ENCODE measurements at places on chromosomes 1 and 21.

- no peak for DNase-seq
Observed at GRCh38 chr1:191963781-191964455, 194.3 kb upstream of the RGS18 start.

DNA sequence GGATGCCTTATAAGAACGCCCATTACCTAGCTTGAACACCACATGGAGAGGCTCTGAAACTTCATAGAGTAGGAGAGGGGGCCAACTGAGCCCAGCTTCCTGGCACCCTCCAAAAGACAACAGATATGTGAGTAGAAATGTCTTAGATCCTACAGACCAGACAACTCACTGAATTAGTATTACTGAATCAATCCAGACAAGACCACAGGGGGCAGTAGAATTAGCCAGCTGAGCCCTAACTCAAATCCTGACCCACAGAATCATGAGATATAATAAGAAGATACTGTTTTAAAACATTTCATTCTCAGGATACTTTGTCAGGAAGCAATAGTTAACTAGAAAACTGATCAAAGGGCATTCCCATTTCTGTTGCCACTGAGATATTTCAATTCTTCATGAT, 45.8 kb upstream of the C1orf21 start:
- no peak for DNase-seq

GRCh38 chr1:237293804-237294203, 251.8 kb downstream of the RYR2 start:
- no peak for DNase-seq

GRCh38 chr1:182681568-182681912, 2.8 kb downstream of the RGS8 start:
- no peak for DNase-seq

DNA sequence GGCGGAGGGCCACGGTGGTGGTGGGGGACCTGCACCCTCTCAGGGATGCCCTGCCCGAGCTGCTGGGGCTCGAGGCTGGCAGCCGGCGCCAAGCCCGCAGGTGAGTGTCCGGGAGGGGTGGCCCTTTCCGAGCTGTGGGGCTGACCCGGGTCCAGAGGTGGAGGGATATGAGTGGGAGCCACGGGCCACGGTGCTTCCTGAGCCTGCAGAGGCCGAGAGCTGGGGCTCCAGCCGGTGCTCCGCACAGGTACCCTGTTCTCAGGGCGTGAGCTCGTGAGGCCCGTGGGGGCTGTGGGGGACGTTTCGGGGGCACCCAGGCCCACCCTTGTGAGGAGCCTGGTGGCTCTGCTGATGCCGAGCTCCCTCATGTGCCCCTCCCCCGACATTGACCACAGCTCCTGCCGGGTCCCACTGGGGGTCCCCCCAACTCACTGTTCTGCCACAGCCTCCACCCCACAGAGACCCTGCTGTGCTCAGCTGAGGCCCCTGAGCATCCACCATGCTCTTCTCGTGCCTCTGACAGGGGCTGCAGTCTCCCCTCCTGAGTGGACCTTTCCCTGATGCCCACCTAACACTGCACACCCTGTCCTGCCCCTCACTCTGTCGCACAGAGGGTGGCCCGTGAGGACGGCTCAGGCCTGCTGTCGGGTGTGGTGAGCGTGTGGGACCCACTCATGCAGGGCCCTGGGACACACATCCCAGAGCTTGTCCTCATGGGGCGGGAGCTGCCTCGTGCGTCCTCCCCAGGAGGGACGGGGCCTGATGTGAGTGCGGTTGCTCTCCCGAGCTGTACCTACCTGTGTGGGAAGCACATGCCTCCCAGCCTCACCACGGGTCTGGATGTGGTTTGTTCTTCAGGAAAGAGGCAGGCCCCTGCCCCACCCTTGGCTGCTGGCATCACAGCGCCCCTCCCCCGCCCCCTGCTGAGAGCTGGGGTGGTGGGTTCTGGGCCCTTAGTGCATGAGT, 27.5 kb downstream of the SLX9 start:
- no peak for DNase-seq

All from stimulated activated CD4-positive, alpha-beta T cell treated with anti-CD3 and anti-CD28 coated beads, Interleukin-1b, Interleukin-23, amount 100 ng/mL, for 24 hours (primary cell).